ENCODE measurements at places on chromosomes 1 and 21.

DNA sequence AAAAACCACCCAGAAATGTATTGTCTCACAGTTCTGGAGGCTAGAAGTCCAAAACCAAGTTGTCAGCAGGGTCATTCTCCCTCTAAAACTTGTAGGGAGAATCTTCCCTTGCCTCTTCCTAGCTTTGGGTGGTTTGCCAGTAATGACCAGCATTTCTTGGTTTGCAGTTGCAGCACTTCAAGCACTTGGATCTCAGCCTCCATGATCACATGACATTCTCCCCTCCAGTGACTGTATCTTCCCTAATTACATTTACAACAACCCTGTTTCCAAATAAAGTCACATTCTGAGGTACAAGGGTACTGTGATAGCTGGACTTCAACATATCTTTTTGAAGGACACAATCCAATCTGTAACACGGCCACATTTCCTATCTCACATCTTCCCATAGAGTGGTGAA is 37.2 kb downstream of the EVI5 start:
- no peak for DNase-seq

DNA sequence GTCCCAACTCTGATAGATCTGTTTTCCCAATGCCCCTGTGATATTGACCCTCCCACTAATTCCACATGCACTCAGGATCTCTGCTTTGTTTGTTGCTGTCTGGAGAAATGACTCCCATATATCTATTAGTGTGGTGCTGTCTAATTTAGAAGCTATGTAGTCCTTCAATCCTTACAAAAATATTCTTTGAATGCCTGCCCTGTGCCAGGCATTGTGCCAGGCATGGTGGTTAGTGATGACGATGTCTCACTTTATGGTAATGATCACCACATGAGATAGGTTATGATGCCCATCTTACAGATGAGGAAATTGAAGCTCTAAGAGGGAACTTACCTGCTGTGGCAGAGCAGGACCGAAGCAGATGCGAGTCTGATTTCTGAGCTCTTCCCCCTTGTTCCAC is 12.9 kb downstream of the MYOG start:
- DNase-seq = no peak

- no peak for DNase-seq
Observed at GRCh38 chr1:41515131-41515678, 30.7 kb upstream of the EDN2 start.

- DNase-seq = no peak
Observed at GRCh38 chr1:74222701-74223100, 12.5 kb upstream of the TNNI3K start.

- no peak for DNase-seq
Observed at GRCh38 chr21:45037986-45038385, 36.4 kb upstream of the ADARB1 start.

GRCh38 chr1:61842863-61843514 is 100.7 kb downstream of the PATJ start:
- DNase-seq = no peak

All from upper lobe of right lung (tissue), 1 donor.